ENCODE measurements at places on chromosomes 7 and 10. TPM values are rescaled to one million over a fixed set of nuclear protein-coding genes. Genes with fewer than 3 reads are reported as not detected.
A peak's percentile ranks its signal among the peaks of the same experiment; 100 is the strongest.

SRRM3 gene
- total RNA-seq: not detected

HECW1 gene
- not detected for total RNA-seq

RBP3 gene
- total RNA-seq: not detected

GRCh38 chr7:158327571-158328180 lies 259.9 kb downstream of the PTPRN2 start:
- no peak overlapping the region for H3K27ac ChIP-seq
- no peak for DNase-seq
- no peaks in the 10 kb centered on the region for H3K27me3 ChIP-seq
- no peak overlapping the region for H3K4me3 ChIP-seq

DNA sequence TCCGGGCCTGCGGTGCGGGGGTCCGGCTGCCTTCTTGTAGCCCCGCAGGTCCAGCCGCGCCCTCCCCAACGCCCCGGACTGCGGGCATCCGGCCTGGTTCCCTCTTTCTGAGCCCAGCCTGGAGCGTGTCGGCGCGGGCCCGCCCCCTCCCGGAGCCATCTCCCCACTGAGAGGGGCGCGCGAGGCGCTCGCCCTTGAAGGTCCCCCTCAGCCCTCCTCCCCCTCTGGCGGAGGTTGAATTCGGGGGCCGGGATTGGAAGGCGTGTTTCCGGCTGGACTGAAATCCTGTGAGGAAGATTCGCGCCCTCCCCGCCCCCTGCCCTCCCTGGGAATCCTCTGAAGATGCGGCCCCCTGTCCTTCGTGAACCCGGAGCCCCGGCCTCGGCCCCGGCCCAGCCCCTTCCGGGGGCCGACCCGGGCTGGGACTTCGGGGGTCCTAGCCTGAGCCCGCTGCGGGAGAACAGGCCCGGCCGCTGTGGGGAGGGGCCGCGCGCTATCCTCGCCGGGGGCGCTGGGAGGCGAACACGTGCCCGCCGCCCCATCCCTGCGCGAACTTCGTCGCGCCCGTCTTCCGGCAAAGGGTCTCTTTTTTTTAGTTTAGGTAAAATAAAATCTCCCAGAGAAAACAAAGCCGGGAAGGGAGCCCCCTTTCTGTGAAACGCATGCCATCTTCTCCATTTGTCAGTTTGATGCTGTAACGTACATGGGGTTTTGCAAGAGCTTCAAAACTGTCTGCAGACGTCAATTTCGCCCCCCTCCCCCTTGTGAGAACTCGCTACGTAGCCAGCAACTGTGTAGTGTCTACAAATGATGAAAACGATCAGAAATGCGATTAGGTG lies 636 bp downstream of the PDCD4 start:
- peak overlapping the region; percentile 100 for H3K27ac ChIP-seq
- DNase-seq: peak; percentile 94
- H3K36me3 ChIP-seq: peaks cover 8% of the 10 kb centered on the region
- peaks cover 70% of the 10 kb centered on the region for H3K4me1 ChIP-seq
- H3K4me3 ChIP-seq: peak overlapping the region; percentile 78
- no peaks in the 10 kb centered on the region for H3K27me3 ChIP-seq

- no peaks in the 10 kb centered on the region for H3K4me1 ChIP-seq
- no peak for DNase-seq
- H3K27ac ChIP-seq: no peak overlapping the region
- H3K36me3 ChIP-seq: no peaks in the 10 kb centered on the region
These were observed 125.3 kb upstream of the CCDC6 start for GRCh38 chr10:60031664-60032063.

- no peaks in the 10 kb centered on the region for H3K4me1 ChIP-seq
- no peaks in the 10 kb centered on the region for H3K36me3 ChIP-seq
- no peak overlapping the region for H3K27ac ChIP-seq
- no peaks in the 10 kb centered on the region for H3K27me3 ChIP-seq
These were observed 64.1 kb downstream of the ABLIM1 start for GRCh38 chr10:114593816-114594468.

DNA sequence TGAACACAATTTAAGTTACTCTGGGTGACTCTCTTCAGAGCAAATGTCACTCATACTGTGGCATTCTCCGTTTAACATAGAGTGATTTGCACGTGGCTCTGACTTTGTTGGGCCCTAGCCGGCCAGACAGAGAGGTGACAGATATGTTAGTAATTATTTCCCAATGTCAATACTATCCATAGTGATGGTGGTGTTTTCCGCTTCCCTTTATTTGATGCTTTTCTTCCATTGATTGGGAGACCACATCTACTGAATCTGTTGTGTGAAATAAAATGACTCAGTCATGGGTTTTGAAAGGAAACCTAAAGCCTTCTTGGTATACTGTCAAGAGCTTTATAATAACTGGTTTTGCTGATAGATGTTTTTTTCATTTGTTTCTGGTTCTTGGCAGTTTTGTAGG lies 7.4 kb downstream of the AVL9 start:
- no peaks in the 10 kb centered on the region for H3K27me3 ChIP-seq
- H3K4me1 ChIP-seq: peaks cover 21% of the 10 kb centered on the region
- DNase-seq: no peak
- H3K4me3 ChIP-seq: no peak overlapping the region
- no peaks in the 10 kb centered on the region for H3K36me3 ChIP-seq

DNA sequence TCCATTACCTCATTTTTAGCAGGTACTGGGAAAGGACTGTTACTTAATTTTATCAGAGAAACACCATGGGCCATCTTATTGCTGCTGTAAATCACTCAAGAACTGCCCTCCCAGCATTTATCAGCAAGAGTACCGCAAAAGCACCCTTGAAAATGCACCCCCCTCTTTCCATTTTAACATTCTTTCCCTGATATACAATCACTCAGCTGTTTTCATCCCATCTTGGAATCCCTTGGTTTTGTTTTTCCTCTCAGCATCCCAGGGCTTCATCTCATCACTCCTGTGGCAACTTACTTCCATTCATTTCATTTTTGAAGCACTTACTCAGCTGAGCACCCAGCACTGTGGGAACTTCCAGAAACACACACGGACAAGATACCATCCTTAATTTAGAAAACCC lies 36.5 kb downstream of the RAPGEF5 start:
- H3K27me3 ChIP-seq: no peaks in the 10 kb centered on the region
- H3K4me3 ChIP-seq: no peak overlapping the region
- no peaks in the 10 kb centered on the region for H3K36me3 ChIP-seq

DNA sequence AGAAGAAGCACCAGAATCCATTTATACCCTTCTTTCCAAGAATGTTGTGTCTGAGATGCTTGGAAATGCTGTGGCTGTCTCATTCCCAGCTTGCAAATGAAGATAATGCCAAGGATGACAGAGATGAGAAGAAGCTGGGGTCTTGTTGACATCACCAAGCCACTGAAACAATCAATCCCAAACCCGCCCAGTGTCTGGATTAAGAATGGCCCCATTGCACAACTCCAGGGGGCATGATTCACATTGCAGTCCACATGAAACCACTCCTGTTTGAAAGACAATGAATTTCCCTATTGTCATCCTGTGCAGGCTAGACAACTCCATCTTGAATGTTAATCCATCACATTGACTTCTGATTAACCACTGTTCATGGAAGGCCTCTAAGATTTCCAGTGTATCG lies 28.6 kb downstream of the SORBS1 start:
- H3K4me1 ChIP-seq: no peaks in the 10 kb centered on the region
- no peaks in the 10 kb centered on the region for H3K36me3 ChIP-seq
- H3K27ac ChIP-seq: no peak overlapping the region
- no peak overlapping the region for H3K4me3 ChIP-seq

- no peak for DNase-seq
- peak overlapping the region; percentile 79 for H3K4me3 ChIP-seq
- no peaks in the 10 kb centered on the region for H3K36me3 ChIP-seq
- peaks cover 60% of the 10 kb centered on the region for H3K4me1 ChIP-seq
These were observed 1.0 kb downstream of the GPR146 start for GRCh38 chr7:1045069-1046063.

DNA sequence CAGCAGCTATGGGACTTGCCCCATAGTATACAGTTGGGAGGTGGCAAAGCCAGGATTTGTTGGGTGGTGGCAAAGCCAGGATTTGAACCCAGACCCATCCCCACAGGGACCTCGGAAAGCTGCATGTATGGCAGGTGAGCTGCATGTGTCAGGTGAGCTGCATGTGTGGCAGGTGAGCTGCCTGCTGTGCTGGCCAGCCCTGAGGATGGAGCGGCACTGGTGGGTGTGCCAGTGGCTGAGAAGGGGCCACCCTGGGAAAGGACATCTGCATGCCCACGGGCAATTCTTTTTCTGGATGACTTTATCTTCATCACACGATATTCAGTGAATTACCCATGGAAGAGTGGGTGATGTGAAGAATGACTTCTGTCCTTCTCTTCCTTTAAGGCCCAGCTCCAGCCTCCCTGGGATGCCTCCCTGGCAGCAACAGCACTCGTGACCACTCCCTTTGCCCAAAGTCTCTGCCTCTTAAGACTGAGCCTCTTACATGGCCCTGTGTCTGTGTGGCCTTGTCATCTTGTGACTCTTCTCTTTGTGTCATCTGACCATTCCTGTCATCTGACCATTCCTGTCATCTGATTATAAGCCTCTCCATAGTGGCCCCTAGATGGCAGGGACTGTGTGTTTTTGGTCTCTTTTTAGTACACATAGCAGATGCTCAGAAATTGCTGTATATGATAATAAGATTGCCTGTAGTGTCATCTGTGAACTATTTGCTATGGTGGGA lies 25.0 kb downstream of the CLEC2L start:
- no peaks in the 10 kb centered on the region for H3K27me3 ChIP-seq
- DNase-seq: no peak
- H3K4me1 ChIP-seq: no peaks in the 10 kb centered on the region
- H3K36me3 ChIP-seq: no peaks in the 10 kb centered on the region
- H3K4me3 ChIP-seq: no peak overlapping the region
- no peak overlapping the region for H3K27ac ChIP-seq

DNA sequence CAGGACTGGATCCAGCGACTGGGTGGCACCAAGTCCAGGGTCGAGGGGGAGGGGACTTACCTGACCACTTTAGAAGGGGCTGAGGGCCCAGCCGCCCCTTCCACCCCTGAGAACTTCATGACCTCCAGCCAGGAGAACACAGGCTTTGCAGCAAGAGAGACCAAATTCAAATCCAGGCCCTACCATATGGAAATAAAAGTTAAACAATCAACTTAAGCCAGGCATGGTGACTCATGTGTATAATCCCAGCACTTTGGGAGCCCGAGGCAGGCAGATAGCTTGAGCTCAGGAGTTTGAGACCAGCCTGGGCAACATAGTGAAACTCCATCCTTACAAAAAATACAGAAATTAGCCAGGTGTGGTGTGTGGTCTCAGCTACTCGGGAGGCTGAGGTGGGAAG lies 61.9 kb downstream of the COL13A1 start:
- no peak for DNase-seq
- no peak overlapping the region for H3K4me3 ChIP-seq
- H3K4me1 ChIP-seq: no peaks in the 10 kb centered on the region
- no peaks in the 10 kb centered on the region for H3K27me3 ChIP-seq

DNA sequence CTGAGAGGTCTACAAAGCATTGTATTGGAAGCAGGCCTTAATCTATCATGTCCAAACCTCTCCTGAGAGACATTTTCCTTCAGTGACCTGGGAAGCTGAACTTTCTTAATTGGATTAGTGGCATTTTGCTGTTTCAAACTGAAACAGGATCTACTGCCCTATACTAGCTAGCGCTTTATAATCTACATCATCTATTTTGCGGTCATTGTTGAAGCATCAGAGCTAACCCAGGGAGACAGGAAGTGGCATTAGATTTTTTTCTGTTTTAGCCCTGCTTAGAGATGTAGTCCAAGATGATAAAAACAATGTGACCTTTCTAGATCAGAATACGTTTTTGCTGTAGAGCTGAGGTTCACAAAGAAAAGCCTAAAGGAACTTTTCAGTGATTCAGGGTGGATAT lies 147.4 kb upstream of the AGR3 start:
- no peak overlapping the region for H3K27ac ChIP-seq
- H3K36me3 ChIP-seq: no peaks in the 10 kb centered on the region
- no peak for DNase-seq
- H3K27me3 ChIP-seq: no peaks in the 10 kb centered on the region

- no peaks in the 10 kb centered on the region for H3K27me3 ChIP-seq
- H3K36me3 ChIP-seq: no peaks in the 10 kb centered on the region
- DNase-seq: no peak
These were observed 189.8 kb downstream of the HECW1 start for GRCh38 chr7:43302211-43302711.

DNA sequence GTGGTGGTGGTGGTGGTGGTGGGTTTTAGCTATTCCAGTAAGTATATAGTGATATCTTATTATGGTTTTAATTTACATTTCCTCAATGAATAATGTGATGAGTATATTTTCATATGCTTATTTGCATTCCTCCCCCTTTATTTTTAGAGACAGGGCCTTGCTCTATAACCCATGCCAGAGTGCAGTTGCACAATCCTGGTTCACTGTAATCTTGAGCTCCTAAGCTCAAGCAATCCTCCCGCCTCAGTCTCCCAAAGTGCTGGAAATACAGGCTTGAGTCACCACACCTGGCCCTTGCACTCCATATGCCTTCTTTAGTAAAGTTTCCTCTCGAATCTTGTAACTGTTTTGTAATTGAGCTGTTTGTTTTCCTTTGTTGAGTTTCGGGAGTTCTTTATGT lies 577.7 kb upstream of the AUTS2 start:
- H3K27ac ChIP-seq: no peak overlapping the region
- H3K27me3 ChIP-seq: no peaks in the 10 kb centered on the region
- no peaks in the 10 kb centered on the region for H3K36me3 ChIP-seq
- H3K4me3 ChIP-seq: no peak overlapping the region
